Liver (tissue), 10 donors: ENCODE measurements at places on chromosomes 7 and 10. TPM values are rescaled to one million over a fixed set of nuclear protein-coding genes. Genes with fewer than 3 reads are reported as not detected.

The FAM237B gene
- not detected for polyA plus RNA-seq

The CAMK1D gene
- 3.3 TPM for polyA plus RNA-seq

The CHST3 gene
- polyA plus RNA-seq = 1.9 TPM

The PLXDC2 gene
- 1.6 TPM for polyA plus RNA-seq

The LHPP gene
- 39.9 TPM for polyA plus RNA-seq

The TUBB8 gene
- polyA plus RNA-seq = not detected
